ENCODE measurements at places on chromosomes 2 and 18. TPM values are rescaled to one million over a fixed set of nuclear protein-coding genes. Genes with fewer than 3 reads are reported as not detected.

LHCGR gene
- total RNA-seq = not detected

MYO1B gene
- 434 TPM for total RNA-seq

UGT1A10 gene
- total RNA-seq = not detected

FAP gene
- 0.42 TPM for total RNA-seq

CCDC85A gene
- 0.17 TPM for total RNA-seq

MAP3K19 gene
- not detected for total RNA-seq

AQP12A gene
- total RNA-seq = not detected

OR6B3 gene
- total RNA-seq = not detected

FBXO36 gene
- total RNA-seq = 0.56 TPM

ITGB6 gene
- not detected for total RNA-seq

DCDC2C gene
- total RNA-seq = not detected

TNFRSF11A gene
- total RNA-seq = 1.8 TPM

SPEG gene
- total RNA-seq = 0.75 TPM

ITPRIPL1 gene
- total RNA-seq = 0.33 TPM

MLPH gene
- total RNA-seq = 22.6 TPM

SERPINB4 gene
- not detected for total RNA-seq

PARD3B gene
- 10.3 TPM for total RNA-seq

IL36G gene
- total RNA-seq = not detected

PLB1 gene
- total RNA-seq = 1.6 TPM

TSHZ1 gene
- total RNA-seq = 6.6 TPM

DES gene
- total RNA-seq = 0.23 TPM

SFTPB gene
- total RNA-seq = not detected

EMX1 gene
- 0.08 TPM for total RNA-seq

TRPM8 gene
- total RNA-seq = 79.2 TPM

STRN gene
- total RNA-seq = 11.9 TPM

CLEC4F gene
- 0.19 TPM for total RNA-seq

VIT gene
- 0.17 TPM for total RNA-seq

NPPC gene
- 0.47 TPM for total RNA-seq

ALMS1 gene
- 11.9 TPM for total RNA-seq

TWIST2 gene
- 0.19 TPM for total RNA-seq

TUBB8B gene
- not detected for total RNA-seq

FSHR gene
- total RNA-seq = not detected

MC5R gene
- not detected for total RNA-seq
